Stimulated activated CD4-positive, alpha-beta T cell treated with anti-CD3 and anti-CD28 coated beads, Interleukin-1b, Interleukin-23, amount 100 ng/mL, for 1 hour (primary cell): ENCODE measurements at places on chromosomes 5 and 9.

- DNase-seq, result no peak
Observed at GRCh38 chr9:84379740-84380139, 39.2 kb upstream of the SLC28A3 start.

- DNase-seq, result no peak
Observed at GRCh38 chr9:124044448-124044847, 32.9 kb downstream of the LHX2 start.

DNA sequence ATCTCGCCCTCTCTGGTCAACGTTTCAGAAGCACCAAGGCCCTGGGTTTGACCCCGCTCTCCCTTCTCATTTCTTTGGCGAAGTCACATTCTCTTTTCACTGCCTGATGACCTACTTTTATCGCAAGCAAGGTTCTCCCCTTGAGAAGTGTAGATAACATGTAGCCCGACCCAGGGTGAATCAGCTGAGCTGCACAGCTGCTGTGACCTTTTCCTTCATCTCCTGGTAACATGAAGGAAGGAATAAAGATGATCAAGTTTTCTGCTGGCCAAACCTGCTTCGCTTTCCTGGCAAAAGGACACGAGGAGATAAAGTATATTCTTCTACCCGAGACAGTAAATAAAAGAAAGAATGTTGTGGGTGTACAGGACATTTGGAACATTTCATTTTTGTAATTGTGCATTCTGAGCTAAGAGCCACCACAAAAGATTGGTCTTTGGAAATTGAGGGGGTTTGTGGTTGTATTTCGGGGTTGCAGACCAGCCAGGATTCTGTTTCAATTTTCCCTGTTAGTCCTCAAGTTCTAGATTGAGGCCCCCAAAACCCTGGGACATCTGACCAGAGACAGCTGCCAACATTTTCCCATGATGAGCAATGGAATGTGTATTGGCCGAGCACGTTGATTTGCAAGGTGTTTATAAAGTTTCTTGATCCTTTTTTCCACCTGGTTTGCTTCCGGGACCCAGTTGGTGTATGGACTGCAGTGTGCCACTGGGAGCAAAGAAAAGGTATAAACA, 155.1 kb upstream of the ZNF462 start:
- DNase-seq, result no peak

DNA sequence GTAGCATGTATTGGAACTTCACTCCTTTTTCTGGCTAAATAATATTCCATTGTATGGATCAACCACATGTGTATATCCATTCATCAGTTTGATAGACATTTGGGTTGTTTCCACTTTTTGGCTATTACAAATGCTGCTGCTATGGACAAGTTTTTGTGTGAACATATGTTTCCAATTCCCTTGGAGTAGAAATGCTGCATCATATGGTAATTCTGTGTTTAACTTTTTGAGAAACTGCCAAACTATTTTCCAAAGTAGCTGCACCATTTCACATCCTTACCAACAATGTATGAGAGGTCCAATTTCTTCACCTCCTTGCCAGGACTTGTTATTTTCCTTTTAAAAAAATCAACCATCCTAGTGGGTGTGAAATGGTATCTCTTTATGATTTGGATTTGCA, 8.4 kb downstream of the FRRS1L start:
- no peak for DNase-seq

- no peak for DNase-seq
Observed at GRCh38 chr9:89080193-89080592, 88.9 kb downstream of the S1PR3 start.

- DNase-seq, result no peak
Observed at GRCh38 chr5:147375151-147375550, 134.7 kb downstream of the DPYSL3 start.

DNA sequence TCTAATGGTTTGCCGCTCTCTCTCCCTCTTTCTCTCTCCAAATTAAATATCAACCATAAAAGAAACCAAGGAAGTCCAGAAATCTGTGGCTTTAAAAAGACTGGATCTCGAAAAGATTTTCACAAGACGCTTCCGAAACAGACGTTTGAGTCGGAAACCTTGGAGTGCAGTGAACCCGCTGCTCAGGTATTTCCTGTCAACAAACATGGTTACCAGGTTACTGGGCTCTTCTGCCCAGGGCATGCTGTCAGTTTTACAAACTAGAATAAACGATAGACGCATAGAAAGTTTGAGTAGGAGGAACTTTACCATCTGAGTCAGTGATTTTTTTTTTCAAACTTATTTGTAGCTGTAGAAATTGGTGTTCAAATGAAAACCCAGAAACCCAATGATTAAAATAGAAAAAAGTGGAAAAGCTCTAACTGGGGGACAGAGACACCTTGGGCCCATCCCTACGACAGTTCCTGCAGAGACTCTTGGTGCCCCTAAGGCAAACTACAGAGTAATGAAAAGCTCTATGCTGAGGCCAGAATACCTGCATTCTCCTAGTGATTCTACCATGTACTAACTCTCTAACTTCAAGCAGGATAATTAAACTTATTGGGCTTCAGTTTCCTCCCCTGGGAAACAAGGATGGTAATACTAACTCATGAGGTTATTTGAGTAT, 90.0 kb downstream of the DOCK8 start:
- DNase-seq, result no peak

DNA sequence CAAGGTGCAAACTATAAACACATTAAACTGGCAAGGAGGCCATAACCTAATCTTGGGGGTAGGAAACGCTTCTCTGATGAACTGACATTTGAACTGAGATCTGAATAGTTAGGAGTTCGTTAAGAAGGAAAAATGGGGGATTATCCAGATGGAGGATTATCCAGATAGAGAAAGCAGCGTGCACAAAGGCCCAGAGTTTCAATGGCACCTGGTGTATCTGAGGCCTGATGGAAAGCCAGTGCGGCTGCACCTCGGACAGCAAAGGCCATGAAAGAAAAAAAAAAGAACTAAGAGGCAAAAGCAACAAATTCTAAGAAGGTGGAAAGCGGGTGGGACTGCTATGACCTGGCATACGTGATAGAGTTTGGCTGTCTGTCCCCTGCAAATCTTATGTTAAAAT, 13.0 kb upstream of the CTNNAL1 start:
- no peak for DNase-seq

- peak; percentile 0 for DNase-seq
Observed at GRCh38 chr9:17135295-17136160, 688 bp downstream of the CNTLN start.

DNA sequence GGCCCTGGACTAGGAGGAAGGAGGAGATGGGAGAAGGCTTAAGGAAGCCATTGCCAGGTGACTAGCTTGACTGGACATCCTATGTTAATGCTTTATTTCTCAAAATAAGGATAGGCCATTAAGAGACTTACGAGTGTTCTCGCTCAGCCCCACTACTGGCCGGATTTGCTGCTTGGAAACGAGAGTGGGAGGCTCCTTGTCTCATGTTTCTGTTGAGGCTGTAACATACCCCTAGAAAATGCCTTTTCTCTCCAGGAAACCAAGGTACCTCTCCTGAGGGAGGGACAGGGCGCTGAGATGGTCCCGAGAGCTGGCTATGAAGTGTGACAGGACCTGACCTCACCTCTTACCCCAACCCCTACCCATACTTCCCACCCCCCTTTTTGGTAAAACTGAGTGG, 60.0 kb downstream of the RALGPS1 start:
- DNase-seq, result no peak

DNA sequence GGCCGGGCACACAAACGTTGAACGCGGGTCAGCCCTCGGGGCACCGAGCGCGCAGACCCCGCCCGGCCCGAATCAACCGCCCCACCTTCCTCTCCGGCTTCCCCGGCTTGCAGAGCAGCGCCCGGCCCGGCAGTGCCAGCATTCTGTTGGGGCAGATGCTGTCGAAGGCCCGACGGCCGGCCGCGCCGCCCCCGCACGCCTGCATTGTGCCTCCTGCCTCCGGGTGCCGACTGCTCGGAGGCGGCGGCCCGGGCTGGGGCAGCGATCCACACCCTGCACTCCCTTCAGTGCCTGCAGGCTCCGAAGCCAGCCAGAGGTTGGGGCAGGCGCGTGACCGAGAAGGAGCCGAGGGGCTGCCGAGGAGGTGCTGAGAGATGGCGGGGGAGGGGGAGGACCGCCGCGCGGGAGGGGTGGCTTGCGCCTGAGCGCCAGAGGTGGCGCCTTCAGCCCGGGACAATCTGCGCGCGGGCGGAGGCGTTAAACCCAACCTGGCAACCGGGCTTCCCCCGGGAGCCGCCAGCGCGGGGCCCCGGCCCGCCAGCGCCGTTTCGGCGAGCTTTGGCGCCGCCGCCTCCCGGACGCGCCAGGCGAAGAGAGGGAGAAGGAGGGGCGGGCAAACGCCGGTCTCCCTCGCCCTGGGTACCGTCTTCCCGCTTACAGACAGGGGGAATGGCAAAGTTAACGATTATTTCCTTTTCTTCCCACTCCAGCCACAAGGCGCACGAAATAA, at the start of gene MCIDAS:
Gene MCIDAS (minus strand): TSS at position 382 of the 730 bp plus-strand sequence. CDS start 177 bp downstream, at position 205.
- DNase-seq, result no peak

- no peak for DNase-seq
Observed at GRCh38 chr9:77569335-77569734, 78.8 kb downstream of the GNA14 start.

- no peak for DNase-seq
Observed at GRCh38 chr9:26667882-26668281, 224.7 kb downstream of the CAAP1 start.

DNA sequence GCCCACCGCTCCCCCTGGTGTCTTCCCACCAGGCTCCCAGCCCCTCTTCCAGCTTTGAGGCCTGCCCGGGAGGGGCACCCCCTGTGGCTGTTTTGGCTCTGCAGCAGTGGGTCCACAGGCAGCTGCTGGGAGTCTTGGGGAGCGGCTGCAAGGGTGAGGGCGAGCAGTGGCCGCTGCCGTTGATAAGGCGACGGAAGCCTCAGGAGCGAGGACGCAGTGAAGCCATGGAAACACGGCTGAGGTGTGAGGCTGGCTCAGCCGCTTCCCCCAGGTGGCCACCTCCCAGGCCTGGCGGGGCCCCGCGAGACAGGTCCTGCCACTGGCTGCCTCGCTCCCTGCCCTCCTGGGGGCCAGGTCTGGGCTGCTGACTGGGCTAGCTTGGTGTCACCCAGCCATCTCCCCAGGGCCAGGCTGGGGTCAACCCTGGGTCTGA, 41.5 kb downstream of the CXXC5 start:
- no peak for DNase-seq

DNA sequence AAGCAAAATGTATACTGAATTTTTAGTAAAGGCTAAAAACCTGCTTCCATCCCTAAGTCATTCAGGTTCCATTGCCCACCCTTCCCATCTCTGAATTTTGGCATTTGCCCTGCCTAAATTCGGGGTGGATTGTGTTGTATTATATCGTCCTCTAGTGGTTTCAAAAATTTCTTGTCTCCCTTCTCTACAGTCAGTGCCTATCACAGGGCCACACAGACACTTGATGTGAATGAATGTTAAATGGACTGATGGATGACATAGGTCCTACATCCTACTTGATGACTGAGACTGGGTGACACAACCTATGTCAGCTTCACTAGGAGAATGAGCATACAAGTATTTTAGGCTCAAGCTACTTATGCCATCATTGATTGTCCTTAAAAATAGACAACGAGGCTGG, 45.6 kb upstream of the SLC30A5 start:
- no peak for DNase-seq
